Vagina (tissue), 2 donors: ENCODE measurements at places on chromosomes 11 and 22.
A peak's percentile ranks its signal among the peaks of the same experiment; 100 is the strongest.

GRCh38 chr11:1880746-1881441 is 10.8 kb downstream of the PRR33 start:
- DNase-seq, result no peak

- no peak for DNase-seq
Observed at GRCh38 chr22:38572065-38572464, 2.1 kb upstream of the DMC1 start.

GRCh38 chr11:133982151-133982550 is 25.4 kb upstream of the IGSF9B start:
- DNase-seq, result no peak

- DNase-seq, result peak; percentile 71
Observed at GRCh38 chr11:71282581-71283351, 30.4 kb upstream of the SHANK2 start.

- DNase-seq, result no peak
Observed at GRCh38 chr22:31603081-31603525, 58.9 kb downstream of the PISD start.

- DNase-seq, result no peak
Observed at GRCh38 chr11:70566768-70567530, 168.6 kb downstream of the CTTN start.

- DNase-seq, result no peak
Observed at GRCh38 chr11:78607696-78608095, 33.0 kb upstream of the NARS2 start.
